ENCODE measurements at places on chromosomes 3 and 15. TPM values are rescaled to one million over a fixed set of nuclear protein-coding genes. Genes with fewer than 3 reads are reported as not detected.

CLDN18 gene
- polyA plus RNA-seq = not detected

KIF15 gene
- polyA plus RNA-seq = 3.1 TPM

GRCh38 chr3:154956815-154957214, 123.3 kb upstream of the MME start:
- H3K27ac ChIP-seq = no peak overlapping the region
- DNase-seq = no peak
- H3K36me3 ChIP-seq = no peaks in the 10 kb centered on the region
- no peak overlapping the region for H3K4me3 ChIP-seq
- no peaks in the 10 kb centered on the region for H3K27me3 ChIP-seq

- H3K4me3 ChIP-seq = no peak overlapping the region
- no peak for DNase-seq
- H3K36me3 ChIP-seq = no peaks in the 10 kb centered on the region
- no peaks in the 10 kb centered on the region for H3K4me1 ChIP-seq
- H3K27ac ChIP-seq = no peak overlapping the region
Measured at GRCh38 chr3:22175947-22176346, 424.9 kb upstream of the ZNF385D start.

GRCh38 chr3:130276203-130276803, 69.2 kb upstream of the COL6A5 start:
- H3K4me3 ChIP-seq = no peak overlapping the region
- no peak overlapping the region for H3K27ac ChIP-seq
- peak; percentile 74 for DNase-seq
- H3K4me1 ChIP-seq = no peaks in the 10 kb centered on the region
- H3K27me3 ChIP-seq = peaks cover 2% of the 10 kb centered on the region

GRCh38 chr3:58998476-58999117, 51.2 kb downstream of the CFAP20DC start:
- H3K4me3 ChIP-seq = no peak overlapping the region
- H3K27ac ChIP-seq = peak overlapping the region; percentile 90
